ENCODE measurements at places on chromosomes 16 and 17.

DNA sequence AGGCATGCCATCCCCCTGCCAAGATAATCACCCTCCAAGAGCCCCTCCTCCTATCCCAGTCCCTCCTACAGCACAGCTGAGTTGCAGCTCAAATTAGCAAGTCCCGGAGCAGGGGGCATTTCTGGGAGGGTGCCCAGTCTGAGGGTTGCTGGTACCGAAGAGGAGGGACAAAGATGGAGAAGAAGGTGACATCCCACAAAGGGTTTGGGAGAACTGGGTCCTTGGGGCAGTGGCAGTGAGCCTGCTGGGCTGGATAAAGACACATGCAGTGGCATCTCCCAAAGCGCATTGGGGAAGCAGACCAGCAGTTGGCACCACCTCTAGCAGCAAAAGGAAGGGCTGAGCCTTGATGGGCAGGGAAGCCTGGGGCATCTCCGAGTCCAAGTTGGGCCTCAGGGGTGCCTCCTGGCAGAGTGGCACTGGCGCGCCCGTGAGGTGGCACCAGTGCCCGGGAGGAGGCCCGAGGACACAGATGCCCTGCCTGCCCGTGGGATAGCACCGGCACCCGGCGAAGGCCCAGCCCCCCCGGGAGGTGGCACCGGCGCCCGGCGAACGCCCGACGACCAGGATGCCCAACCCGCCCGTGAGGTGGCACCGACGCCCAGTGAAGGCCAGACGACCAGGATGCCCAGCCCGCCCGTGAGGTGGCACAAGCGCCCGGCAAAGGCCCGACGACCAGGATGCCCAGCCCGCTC lies 622 bp downstream of the TOM1L2 start:
- DNase-seq: peak; percentile 33

DNA sequence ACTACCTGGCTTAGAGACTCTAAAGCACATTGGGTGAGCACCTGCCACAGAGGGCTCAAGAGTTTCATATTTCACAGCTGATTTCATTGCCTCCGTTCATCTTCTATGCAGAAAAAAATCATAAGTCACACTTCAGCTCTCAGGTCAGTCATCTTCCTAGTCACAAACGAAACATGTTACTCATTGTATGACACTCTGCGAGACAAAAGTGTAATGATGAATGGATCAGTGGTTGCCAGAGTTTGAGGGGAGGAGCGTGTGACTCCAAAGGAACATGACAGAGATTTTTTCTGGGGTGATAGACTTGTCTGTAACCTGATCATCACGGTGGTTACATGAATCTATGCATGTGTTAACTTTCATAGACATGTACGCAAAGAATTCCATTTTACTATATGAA lies 195.2 kb upstream of the CNTNAP4 start:
- no peak for DNase-seq

DNA sequence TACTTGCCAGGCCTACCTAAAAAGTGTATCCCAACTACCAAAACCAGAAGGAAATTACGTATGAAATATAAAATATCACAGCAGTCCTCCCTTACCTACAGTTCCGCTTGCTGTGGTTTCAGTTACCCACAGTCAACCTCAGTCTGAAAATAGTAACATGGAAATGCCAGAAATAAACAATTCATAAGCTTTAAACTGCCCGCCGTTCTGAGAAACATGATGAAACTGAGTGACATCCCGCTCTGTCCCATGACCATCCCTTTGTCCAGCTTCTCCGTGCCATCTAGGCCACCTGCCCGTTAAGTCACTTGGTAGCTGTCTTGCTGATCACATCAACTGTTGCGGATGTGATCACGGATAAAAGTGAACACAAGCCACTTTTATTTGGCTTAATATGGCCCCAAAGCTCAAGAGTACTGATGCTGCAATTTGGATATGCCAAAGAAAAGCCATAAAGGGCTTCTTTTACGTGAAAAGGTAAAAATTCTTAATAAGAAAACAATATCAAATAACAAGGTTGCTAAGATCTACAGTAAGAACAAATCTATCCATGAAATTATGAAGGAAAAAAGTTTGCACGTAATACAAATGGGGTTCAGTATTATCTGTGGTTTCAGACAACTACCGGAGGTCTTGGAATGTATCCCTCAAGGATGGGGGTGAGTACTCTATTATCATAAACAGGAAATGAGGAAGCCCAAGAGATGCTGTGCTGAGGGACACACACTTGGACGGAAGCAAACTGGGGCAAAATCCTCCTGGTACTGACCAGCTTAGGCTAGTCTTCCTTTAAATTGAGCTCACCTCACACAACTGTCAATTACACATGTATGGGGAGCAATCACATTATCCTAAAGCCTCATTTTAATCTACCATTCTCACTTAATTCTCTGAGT lies 8.2 kb downstream of the USP22 start:
- no peak for DNase-seq

GRCh38 chr17:14748036-14748710 lies 447.3 kb downstream of the HS3ST3B1 start:
- no peak for DNase-seq

GRCh38 chr17:81049973-81050551 lies 15.1 kb downstream of the BAIAP2 start:
- no peak for DNase-seq

DNA sequence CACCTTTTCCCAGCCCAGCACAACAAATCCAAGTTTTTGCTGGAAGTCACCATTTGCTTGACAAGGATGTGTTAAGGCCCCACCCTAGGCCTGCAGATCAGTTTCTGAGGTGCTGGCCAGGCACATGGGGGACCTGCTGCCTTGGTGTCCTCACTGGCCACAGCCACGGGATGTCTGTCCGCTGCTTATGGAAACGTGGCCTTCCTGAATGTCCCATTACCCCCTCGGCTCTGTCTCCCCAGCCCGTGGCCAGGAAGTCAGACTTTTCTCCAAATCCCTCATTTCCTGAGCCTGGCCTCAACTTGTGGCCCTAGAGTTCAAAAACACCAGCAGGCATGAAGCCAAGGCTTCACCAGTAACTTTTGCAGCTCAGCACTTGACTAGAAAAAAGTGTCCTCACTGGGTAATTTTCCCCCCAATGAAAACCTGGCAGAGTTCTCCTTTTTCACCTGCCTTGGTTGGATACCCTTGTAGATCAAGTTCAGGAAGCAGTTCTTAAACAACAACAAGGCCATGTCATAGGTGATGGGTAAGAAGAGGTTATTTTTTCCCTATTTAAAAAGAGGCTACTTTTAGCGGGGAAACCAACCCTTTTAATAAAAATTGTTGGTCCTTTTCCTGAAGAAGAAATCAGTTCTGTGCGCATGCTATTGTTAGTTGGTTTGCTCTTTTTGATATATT lies 80.8 kb downstream of the SOCS1 start:
- no peak for DNase-seq

DNA sequence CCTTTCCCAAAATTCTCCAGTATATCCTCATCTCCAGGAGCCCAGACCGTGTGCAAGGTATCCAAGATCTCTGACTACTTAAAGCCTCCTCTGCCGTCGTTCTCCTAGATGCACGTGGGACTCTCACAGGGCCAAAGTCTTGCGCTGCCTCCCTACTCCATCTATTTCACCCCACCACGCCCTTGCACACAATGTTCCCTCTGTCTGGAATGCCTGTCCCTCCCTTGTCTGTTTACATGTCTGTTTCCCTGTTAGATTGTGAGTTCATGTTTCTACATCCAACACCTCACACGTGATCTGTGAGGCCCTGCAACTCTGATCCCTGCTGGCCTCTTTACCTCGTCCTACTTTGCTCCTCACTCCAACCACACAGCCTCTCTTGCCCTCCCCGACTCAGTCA lies 4.9 kb upstream of the FZD2 start:
- DNase-seq: no peak

DNA sequence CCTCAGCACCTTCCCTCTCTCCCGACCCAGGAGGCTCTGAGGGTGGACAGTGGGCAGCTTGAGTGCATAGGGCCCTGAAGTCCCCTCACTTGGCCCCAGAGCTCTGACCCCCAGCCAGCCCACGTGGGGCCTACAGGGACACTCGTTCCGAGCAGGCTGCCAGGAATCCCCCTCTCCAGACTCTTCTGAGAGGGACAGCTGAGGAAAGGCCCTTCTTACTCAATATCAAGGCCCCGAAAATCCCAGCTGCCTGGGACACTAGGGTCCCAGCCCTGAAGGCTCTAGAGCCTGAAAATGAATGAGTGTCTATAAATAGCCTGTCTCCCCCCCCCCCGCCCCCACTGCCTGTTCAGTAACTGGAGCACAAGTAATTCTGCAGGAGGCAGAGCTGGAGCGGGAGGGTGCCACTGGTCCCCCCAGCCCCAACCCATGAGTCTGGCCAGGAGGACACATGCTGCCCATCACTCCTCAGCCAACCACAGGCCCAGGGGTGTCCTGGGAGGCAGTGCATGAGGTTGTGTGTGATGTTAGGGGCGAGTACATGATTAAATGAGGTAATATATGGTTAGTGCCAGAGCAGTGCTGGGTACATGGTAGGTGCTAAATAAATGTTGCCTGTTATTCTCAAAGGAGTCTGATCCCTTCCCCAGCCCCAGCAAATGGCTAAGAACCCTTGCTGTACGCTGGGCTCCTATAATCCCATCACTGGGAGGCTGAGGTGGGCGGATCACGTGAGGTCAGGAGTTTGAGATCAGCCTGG lies 11.6 kb downstream of the ADAM11 start:
- DNase-seq: peak; percentile 47

GRCh38 chr16:48852458-48852857 lies 242.5 kb upstream of the N4BP1 start:
- DNase-seq: no peak

DNA sequence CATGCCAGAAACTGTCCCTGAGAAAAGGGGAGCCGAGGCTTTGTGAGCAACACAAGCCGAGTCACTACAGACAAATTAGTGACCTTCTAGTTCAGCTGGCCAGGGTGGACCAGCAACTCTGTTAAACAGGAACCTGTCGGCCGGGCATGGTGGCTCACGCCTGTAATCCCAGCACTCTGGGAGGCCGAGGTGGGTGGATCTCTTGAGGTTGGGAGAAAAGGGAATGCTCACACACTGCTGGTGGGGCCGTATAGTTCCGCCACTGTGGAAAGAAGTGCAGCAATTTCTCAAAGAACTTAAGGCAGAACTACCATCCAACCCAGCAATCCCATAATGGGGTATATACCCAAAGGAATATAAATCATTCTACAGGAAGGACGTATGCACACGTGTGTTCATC lies 67.8 kb downstream of the C16orf95 start:
- DNase-seq: no peak

- DNase-seq: peak; percentile 90
These were observed 26.2 kb downstream of the ANKRD40 start for GRCh38 chr17:50681263-50682200.

DNA sequence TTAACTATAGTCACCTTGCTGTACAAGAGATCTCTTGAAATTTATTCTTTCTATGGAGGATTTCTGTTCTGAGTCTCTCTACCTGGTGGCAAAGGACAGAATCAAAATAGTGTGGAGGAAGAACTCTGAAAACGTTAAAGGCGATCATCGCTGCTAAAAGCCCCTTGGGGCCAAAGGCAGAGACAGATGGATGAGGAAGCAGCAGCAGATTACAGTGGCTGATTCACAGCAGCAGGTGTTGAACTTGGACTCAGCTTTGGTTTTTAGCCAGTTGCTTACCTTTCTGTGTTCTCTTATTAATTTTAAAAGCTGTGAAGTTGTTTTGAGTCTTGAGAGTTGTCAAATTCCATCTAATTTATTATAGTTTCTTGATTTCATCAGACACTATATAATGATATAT lies 956.1 kb upstream of the GOT2 start:
- peak; percentile 39 for DNase-seq

- peak; percentile 42 for DNase-seq
These were observed 226.6 kb downstream of the SPECC1 start for GRCh38 chr17:20235747-20236146.

GRCh38 chr16:88284626-88285513 lies 97.9 kb upstream of the ZNF469 start:
- DNase-seq: peak; percentile 31

GRCh38 chr17:35641032-35641431 lies 53.9 kb downstream of the AP2B1 start:
- DNase-seq: no peak

- DNase-seq: no peak
These were observed 473.2 kb upstream of the SALL1 start for GRCh38 chr16:51624080-51624775.

DNA sequence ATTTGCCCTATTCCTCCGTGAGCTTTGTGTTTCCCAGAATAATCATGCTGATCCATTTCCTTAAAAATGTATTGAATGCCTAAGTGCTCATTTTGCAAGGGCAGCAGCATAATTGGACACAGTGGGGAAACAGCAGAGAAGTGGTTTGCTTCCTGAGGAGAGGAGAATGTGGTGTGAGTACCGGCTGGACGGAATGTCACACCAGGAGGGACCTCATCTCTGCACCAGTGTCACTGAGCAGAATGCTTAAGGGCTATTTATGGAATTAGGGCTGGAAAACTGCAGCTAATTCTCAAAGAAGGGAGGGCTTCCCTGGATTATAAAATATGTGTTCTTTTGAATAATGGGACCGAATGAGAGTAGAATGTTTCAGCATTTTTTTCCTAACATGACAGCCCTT lies 1100.6 kb upstream of the RBFOX1 start:
- no peak for DNase-seq

DNA sequence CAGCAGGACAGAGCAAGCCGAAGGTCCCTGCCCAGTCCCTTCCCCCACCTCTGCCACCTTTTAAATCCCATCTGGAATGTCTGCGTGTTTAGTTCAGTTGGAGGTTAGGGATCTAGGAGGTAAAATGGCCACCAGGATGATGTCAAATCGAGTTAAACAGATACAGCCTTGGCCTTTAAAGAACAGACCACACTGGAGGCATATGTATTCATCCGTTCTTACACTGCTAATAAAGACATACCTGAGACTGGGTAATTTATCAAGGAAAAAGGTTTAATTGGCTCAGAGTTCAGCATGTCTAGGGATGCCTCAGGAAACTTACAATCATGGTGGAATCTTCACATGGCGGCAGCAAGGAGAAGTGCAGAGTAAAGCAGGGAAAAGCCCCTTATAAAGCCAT lies 167.8 kb upstream of the CACNG5 start:
- no peak for DNase-seq
